ENCODE measurements at places on chromosomes 11 and 22. TPM values are rescaled to one million over a fixed set of nuclear protein-coding genes. Genes with fewer than 3 reads are reported as not detected.

GRCh38 chr11:12001186-12001585, 7.2 kb downstream of the DKK3 start:
- H3K27ac ChIP-seq: no peak overlapping the region
- no peaks in the 10 kb centered on the region for H3K36me3 ChIP-seq

GRCh38 chr22:23842599-23842998, 3.8 kb upstream of the DERL3 start:
- DNase-seq: no peak
- no peaks in the 10 kb centered on the region for H3K36me3 ChIP-seq
- no peaks in the 10 kb centered on the region for H3K27me3 ChIP-seq
- no peak overlapping the region for H3K27ac ChIP-seq

GRCh38 chr11:11865449-11865848, 23.7 kb downstream of the USP47 start:
- no peaks in the 10 kb centered on the region for H3K27me3 ChIP-seq
- no peak overlapping the region for H3K27ac ChIP-seq
- H3K4me1 ChIP-seq: peaks cover 13% of the 10 kb centered on the region

DNA sequence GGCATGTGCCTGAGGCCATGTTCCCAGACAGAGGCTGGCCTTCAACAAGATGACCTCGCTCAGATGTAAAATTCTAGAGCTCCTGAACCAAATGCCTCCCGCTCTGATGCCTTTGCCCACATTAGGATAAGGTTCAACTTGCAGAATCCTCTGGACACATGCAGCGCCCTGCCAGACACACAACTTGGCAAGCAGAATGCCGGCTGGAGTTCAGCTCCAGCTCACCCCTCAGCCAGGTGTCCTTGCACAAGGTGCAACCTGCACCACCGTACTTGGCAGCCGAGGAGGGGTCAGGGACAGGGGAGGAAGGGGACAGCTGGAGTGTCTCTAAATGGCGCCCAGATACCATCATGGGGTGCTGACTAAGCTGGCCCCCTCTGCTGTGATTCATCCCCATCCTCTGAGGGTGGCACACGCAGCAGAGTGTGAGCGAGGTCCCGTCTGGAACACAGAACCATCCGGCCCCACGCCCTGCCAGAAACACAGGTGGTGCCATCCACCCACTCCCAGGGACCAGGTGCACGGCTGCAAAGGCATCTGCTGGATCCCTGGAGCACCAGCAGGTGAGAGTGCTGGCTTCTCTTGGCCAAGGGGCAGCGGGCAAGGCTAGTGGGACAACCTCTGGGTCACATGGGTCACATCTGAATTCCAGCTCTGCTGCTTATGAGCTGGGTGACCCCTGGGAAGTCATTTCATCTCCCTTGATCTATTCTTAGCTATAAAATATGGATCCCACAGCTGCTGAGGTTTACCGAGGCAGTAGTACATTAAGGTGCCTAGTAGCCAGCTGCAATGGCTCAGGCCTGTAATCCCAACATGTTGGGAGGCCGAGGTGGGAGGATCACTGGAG, 12.8 kb downstream of the ZMAT5 start:
- H3K4me1 ChIP-seq: no peaks in the 10 kb centered on the region
- H3K27me3 ChIP-seq: no peaks in the 10 kb centered on the region
- H3K4me3 ChIP-seq: no peak overlapping the region
- H3K27ac ChIP-seq: no peak overlapping the region
- peaks cover 16% of the 10 kb centered on the region for H3K36me3 ChIP-seq
- no peak for DNase-seq

DNA sequence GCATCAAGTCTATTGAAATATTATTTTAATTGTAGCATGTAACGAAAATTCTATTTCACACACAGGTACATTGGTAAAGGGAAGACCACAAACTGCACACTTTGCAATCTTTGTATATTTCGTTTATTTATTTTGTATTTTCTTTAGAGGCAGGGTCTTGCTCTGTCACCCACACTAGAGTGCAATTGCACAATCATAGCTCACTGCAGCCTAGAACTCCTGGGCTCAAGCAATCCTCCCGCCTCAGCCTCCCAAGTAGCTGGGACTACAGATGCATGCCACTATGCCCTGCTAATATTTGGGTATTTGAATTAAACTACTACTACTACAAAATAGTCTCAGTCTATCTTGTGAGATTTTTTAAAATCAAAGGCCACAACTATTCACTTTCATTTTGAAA, 42.7 kb downstream of the GAB2 start:
- no peaks in the 10 kb centered on the region for H3K27me3 ChIP-seq
- no peak for DNase-seq

DNA sequence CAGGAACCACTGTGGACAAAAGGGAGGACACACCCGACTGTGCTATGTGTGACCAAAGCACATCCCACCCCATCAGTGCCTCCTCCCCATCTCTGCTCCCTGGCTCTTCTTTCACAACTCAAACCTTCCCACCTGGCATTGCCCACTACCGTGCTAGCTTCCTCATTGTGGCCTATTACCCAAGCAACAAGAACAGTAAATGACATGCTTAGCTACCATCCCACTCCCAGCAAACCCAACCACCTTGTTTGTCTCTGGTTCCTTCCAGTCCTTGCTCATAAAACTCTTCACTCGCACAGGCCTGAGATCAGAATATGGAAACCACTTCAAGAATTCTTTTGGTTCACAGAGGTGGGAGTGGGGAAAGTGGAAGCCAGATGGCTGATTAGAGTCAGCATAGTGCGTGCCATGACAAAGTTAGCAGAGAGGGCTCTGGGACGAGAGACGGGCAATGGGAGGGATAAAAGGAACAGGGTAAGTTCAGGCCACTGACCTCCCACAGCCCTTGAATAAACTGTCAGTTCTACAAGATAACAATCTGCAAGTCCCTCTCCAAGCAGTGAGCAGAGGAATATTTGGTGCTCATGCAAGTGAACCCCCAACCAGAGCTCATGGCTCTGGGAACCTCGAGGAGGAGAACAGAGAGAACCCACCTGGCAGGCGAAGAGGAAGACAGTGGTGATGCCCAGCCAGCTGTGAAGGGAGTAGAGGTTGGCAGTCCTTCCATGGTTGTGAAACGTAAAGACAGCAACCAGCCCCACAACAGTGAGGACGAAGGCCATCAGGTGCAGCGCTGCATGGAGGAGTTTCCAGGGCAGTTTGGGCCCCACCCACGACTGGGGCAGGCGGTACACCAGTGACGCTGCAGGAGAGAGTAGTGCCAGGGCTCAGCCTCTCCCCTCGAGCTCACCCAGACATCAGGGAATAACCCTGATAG, 8.3 kb downstream of the CYB561A3 start:
- H3K4me1 ChIP-seq: no peaks in the 10 kb centered on the region
- no peaks in the 10 kb centered on the region for H3K27me3 ChIP-seq
- no peak for DNase-seq
- peaks cover 77% of the 10 kb centered on the region for H3K36me3 ChIP-seq

GRCh38 chr22:49925525-49926128, 7.2 kb downstream of the CRELD2 start:
- H3K4me1 ChIP-seq: peaks cover 11% of the 10 kb centered on the region
- DNase-seq: no peak
- no peak overlapping the region for H3K4me3 ChIP-seq
- peaks cover 7% of the 10 kb centered on the region for H3K27me3 ChIP-seq

DNA sequence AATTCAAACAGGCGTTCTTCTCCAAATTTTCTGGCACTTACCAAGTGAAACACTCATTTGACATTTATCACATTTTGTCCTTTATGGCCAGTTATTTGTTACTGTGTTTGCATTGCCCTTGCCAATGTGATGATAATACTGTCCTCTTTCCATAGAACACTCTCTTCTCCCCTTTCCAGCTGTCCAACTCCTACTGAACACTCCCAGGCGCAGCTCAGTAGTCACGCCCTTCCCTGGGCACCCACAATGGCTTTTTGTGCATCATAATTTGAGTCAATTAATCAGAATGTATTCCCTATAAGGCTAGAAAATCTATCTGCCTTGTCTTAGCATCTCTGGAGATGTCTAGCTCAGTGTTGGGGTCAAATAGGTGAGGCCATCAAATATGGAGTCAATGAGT, 21.2 kb upstream of the B3GAT1 start:
- no peaks in the 10 kb centered on the region for H3K36me3 ChIP-seq
- no peak overlapping the region for H3K4me3 ChIP-seq
- no peaks in the 10 kb centered on the region for H3K4me1 ChIP-seq
- no peak for DNase-seq
- no peak overlapping the region for H3K27ac ChIP-seq

- no peaks in the 10 kb centered on the region for H3K27me3 ChIP-seq
- no peaks in the 10 kb centered on the region for H3K36me3 ChIP-seq
- H3K27ac ChIP-seq: no peak overlapping the region
- H3K4me3 ChIP-seq: no peak overlapping the region
- peak; percentile 77 for DNase-seq
Measured at GRCh38 chr11:83641511-83641910, 355.3 kb upstream of the CCDC90B start.

DNA sequence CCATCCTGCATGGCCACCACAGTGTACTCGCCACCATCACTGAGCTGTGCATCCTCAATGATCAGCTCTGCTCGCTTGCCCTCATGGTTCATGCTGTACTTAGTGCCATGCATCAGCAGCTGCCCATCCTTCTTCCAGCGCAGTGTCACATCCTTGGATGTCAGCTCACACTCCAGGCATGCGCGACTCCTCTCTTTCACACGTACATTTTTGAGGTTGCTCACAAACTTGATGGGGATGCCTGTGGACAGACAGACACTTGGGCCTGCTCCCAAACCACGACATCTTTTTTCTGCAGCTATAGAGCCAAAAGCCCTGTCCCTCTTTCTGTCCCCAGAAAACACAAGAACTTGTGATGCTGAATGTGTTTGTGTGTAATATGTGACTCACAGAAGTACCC, 10.5 kb downstream of the IGSF22 start:
- no peaks in the 10 kb centered on the region for H3K27me3 ChIP-seq
- no peaks in the 10 kb centered on the region for H3K4me1 ChIP-seq
- no peak for DNase-seq

GRCh38 chr11:66882561-66883015, 25.7 kb downstream of the LRFN4 start:
- H3K36me3 ChIP-seq: no peaks in the 10 kb centered on the region
- H3K4me3 ChIP-seq: peak overlapping the region; percentile 46
- H3K4me1 ChIP-seq: peaks cover 10% of the 10 kb centered on the region
- DNase-seq: no peak

DNA sequence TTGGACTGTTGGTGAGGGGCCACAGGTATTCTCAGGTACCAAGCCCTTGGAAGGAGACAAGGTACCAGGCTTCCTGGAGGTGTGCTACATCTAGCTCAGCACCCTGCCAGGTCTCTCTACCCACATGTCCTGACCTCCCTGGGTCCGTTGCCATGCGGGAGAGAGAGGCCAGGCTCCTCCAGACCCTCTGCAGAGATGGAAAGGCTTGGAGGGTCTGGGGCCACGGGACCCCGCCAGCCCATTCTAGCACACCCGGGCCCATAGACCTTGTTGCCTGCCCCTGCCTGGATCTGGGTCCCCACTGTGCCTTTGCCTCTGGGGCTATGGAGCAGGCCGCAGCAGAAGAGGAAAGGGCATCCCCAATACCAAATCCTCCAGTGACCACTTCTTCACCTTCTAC, 2.2 kb upstream of the APOC3 start:
- no peak overlapping the region for H3K4me3 ChIP-seq
- DNase-seq: peak; percentile 39
- no peaks in the 10 kb centered on the region for H3K36me3 ChIP-seq
- no peaks in the 10 kb centered on the region for H3K4me1 ChIP-seq

GRCh38 chr22:43435851-43436811, 24.3 kb downstream of the MPPED1 start:
- no peaks in the 10 kb centered on the region for H3K36me3 ChIP-seq
- peaks cover 8% of the 10 kb centered on the region for H3K27me3 ChIP-seq
- no peak overlapping the region for H3K27ac ChIP-seq
- DNase-seq: no peak

RIBC2 gene
- not detected for total RNA-seq

CLTCL1 gene
- 2.4 TPM for total RNA-seq

KCNJ1 gene
- 0.81 TPM for total RNA-seq

FADS3 gene
- 47.2 TPM for total RNA-seq

LSP1 gene
- total RNA-seq: 15.5 TPM

CABP4 gene
- 0.41 TPM for total RNA-seq

VPREB3 gene
- not detected for total RNA-seq

Data from sigmoid colon (tissue), 7 donors.